DMS79 (cell line): ENCODE measurements at places on chromosomes 11 and 22.

- no peak for DNase-seq
Measured at GRCh38 chr22:37898441-37899181, 7.5 kb upstream of the MICALL1 start.

DNA sequence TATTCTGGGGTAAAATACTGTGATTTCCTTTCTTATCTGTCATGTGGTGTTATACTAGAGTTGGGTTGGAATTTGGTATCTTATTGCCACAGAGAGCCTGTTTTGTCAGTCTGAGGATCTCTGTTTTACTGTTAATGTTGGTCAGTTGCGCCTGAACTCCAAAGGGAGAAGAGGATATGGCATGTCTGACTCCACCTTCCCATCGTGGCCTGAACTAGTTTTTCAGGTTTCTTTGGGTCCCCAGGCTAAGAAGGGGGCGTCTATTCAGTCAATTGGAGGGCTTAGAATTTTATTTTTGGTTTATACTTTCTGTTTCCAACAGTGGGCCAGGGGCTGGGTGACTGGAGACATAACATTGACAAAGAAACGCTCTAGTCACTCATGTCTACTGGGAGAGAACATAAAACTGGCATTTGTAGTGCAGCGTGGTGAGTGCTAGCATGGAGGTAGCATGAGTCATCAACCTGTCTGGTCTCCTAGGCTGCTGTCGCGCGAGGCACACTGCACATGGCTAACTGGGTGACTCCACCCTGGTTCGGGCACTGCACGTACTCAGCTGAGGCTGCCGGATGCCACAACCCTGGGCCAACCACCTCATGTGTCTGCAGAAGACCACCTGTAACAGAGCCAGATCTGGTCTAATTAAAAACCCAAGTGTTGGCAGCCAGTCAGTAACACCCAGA lies 120.1 kb upstream of the OR9Q1 start:
- DNase-seq = no peak

DNA sequence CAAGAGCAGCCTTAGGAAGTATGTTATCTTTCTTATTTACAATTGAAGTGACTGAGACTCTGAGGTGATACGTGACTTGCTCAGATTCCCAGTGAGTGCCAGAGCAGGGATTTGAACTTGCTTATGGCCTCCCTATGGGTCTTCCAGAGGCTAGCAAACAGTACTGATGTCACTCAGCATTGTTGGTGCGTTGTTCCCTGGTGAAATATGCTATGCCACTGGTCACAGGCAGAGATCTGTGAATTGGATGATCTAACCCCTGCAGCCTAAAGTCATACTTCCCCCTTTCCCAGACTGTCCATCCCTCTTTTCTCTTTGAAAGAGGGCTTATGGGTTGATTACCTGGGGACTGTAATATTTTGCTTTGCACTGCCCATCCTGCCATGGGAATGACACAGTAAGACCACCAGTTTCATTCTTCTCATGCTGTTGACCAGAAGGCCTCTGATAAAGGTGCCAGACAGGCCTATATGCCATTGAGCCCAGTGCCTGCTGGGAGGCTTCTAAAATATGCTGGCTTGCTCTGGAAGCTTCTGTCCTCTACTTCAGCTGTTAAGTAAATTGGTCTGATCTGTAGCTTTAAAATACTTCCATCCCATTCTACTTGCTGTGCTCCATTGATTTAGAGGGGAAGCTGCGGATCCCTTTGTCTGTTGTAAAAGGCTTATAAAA lies 152.2 kb upstream of the E2F8 start:
- DNase-seq = no peak

GRCh38 chr11:1126935-1127663 lies 30.7 kb upstream of the MUC5AC start:
- DNase-seq = no peak

GRCh38 chr22:38923463-38924346 lies 33.7 kb upstream of the APOBEC3A start:
- DNase-seq = peak; percentile 85

- DNase-seq = peak; percentile 74
Measured at GRCh38 chr11:77407613-77408012, 66.3 kb downstream of the PAK1 start.

DNA sequence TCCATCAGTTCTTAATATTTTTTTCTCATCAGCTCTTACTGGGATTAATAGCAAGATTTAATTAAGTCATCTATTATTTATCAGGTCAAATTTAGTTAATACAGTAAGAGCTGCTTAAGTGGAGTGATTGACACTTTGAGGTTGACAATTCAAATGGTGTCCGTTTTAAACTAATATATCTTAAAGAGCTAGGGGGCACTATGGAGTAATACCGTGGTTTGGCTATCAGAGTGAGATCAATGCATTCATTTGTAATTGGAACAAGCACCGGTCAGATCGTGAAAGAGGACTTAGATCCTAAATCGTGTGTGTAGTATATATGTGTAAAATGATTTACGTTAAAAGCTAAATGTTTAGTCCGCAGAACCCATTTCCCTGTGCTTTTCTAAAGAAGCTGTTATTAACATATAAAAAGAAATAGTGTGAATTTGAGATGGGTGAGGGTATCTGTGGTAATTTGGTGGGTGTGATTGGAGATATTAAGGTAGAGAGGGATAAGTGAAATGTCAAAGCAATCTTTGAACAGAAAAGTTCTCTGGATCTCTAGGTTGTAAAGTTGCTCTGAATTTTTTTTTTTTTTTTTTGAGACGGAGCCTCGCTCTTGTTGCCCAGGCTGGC lies 2.3 kb downstream of the SIK2 start:
- no peak for DNase-seq

DNA sequence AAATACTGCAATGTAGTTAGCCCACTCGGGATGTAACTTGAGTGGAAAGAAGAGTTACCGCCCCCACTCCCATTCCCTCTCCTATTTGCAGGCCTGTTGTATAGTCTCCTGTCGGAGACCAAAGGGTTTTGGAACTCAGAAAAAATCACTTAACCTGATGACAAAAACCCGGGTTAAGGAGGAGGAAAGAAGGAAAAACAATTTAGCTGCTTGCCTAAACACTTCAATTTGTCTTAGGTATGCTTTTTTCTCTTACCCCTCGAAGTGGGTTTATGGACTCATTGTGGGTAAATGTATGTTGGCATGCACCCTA lies 2.2 kb downstream of the YAP1 start:
- no peak for DNase-seq

DNA sequence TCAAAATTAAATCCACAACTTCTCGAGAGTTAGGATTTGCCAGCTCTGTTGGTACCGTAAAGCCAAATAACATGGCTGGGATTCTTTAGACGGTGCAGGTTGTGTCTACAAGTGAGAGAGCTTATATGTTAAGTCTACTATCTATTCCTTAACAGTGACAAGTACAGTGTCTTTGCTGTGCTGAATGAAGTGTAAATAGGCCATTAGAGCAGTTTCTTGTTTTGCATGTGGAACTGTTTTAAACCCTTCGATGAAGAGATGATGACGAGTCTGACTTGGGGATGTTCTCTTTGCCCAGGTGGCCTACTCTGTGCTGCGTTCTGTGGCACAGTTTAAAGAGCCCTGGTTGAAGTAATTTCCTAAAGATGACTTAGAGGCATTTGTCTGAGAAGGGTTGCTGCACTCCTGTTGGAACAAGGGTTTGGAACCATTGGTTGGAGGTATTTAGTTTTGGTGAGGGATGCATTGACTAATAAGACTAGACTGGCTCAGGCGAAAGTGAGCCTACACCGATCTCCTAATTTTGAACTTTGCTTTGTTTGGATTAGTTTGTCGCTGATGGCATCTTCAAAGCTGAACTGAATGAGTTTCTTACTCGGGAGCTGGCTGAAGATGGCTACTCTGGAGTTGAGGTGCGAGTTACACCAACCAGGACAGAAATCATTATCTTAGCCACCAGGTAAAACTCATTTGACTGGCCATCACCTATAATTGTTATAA lies 988 bp downstream of the RPS3 start:
- DNase-seq = no peak

GRCh38 chr11:87539596-87539995 lies 501.9 kb downstream of the TMEM135 start:
- no peak for DNase-seq

GRCh38 chr11:27496461-27496860 lies 10.1 kb downstream of the LIN7C start:
- DNase-seq = no peak

DNA sequence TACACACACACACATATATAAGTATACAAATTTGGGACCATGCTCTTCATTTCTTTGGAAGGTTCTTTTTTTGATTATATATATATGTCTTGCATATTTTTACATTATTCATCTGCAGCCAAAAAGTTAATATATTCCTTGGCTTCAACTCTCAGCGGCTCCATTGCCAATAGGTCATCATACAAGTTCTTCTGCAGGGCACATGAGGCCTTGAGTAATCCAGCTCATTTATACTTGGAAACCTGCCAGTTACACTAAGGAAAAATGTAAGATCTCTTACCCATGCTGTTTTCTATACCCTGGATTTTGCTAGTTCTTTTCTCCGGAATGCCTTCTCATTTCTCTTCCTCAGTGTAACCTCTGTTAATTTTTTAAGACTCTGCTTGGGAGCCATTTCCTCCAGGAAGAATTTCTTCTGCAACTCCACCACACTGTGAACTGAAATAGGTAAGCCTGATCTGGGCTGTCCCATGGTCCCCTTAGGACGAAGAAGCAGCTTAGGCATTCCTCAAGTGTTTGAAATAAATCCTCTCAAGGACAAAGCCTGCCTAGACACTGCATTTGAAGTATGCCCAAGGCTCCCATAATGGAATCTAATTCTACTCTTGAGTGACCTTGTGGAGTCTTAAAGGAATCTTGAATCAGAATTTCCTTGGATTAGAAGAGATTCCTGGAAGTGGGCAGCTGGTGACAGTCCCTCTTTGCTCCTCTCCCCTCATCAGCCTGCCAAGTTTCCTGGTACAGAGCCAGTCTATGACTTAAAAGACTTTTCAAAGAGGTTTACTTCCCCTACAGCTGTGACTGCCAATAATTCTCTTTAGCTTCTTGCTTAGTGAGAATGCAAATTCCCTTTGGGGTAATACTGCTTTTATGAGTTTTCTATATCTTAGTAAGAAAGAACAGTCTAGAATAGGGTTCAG lies 182.8 kb downstream of the C11orf87 start:
- peak; percentile 75 for DNase-seq

- DNase-seq = no peak
Measured at GRCh38 chr11:3085052-3085451, 27.8 kb upstream of the CARS1 start.

GRCh38 chr22:32720924-32721323 lies 80.6 kb upstream of the TIMP3 start:
- DNase-seq = no peak

GRCh38 chr11:92794783-92795182 lies 174.7 kb upstream of the MTNR1B start:
- DNase-seq = no peak

DNA sequence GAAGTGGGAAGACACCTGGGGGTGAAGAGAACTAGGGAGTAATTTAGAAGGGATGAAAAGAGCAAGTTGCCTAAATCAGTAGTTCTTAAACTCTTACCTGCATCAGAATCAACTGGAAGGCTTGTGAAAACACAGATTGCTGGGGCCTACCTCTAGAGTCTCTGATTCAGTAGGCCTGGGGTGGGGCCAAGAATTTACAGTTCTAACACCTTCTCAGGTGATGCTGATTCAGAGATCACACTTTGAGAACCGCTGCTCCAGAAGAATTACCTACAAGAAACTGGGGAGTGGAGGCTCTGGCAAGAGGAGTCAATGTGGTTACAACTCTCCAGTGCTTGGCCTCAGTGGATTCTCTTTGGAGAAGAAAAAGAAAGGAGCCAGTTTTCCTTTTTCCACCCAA lies 128.7 kb downstream of the C11orf58 start:
- no peak for DNase-seq

DNA sequence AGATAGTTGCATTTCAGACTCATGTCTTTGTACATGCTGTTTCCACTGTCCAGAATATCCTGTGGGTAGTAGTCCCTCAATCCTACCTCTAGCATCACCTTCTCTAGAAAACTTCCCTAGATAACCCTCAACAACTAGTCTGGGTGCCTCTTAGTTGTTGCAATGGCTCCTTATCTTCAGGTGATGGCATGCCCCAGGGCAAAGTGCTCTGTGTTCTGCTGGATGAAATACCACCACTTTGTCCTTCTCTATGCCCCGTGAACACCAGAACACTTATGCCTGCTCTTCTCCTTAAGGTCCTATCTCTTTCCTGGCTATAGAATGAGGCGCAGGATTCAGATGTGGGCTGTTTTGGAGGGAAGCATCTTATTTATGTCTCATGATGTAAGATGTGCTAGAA lies 158.3 kb upstream of the CTSC start:
- DNase-seq = no peak

GRCh38 chr11:76243193-76243956 lies 37.1 kb upstream of the WNT11 start:
- DNase-seq = peak; percentile 35

GRCh38 chr11:36471577-36471976 lies 38.5 kb downstream of the TRAF6 start:
- no peak for DNase-seq

DNA sequence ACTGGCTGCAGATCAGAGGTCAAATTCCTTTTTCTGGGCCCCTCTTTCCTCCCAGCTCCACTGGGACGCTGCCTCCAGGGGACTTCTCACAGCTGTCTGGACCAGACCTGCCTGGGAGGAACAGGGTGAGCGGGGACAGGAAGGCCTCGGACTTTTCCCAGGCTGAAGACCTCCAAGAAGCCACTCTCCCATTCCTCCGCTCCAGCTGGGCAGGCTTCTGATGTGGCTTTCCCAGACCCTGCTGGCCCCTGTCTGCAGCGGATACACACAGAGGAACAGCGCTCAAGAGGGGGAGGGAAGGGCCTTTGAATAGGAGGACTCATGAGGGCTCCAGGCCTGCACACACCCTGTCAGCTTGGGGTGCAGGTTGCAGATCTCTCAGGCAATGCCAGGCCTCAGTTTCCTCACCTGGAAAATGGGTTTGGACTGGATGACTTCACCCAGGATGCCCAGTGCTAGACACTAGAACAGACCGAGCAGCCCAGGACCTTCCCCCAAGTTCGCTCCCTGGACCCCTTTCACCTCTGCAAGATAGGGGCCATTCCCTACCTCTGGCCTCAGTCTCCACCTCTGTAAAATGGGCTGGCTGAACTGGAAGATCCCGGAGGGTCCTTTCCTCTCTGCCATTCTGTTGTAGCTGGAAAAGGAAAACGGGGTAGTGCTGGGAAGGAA lies 36.6 kb downstream of the MB start:
- no peak for DNase-seq

- no peak for DNase-seq
Measured at GRCh38 chr22:24584166-24584790, 8.6 kb downstream of the LRRC75B start.

DNA sequence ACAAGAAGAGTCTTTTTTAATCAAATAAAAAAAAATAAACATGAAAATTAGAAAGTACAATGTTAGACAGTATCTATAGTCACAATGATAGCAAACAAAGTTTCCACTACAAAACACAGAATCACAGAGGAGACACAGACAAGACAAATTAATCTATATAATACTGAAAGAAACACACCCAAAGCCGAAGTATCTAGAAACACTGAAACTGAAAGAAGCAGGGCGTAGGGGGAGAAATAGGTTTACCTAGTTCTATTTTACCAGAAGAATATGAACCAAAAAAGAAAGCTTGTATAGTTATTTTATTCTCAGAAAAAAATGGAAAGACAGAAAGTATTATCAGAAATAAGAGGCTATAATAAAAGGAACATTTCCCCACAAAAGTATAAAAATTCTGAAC lies 27.1 kb upstream of the NUP50 start:
- no peak for DNase-seq
